ENCODE measurements at places on chromosomes 4 and X.

GRCh38 chr4:70671091-70671490, 4.8 kb upstream of the JCHAIN start:
- DNase-seq, result no peak

DNA sequence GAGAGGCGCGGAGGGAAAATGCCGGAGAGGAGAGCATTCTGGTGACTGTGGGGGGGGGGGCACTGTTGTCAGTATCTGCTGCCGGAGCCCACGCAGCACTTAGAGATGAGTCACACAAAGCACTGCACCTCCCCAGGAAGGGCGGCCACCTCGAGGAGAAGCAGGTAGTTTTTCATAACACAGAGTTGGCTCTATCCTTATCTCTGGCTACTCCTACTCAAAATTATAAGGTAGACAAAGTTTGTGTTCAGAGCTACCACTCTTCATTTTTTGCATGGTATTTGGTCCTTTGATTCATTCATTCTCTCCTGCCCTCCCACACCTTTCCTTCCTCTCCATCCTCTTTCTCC, 76.2 kb upstream of the SCOC start:
- DNase-seq, result no peak

GRCh38 chr4:84058201-84058600, 440.9 kb downstream of the NKX6-1 start:
- DNase-seq, result no peak

GRCh38 chr4:168871632-168872031, 138.4 kb downstream of the CBR4 start:
- DNase-seq, result no peak

DNA sequence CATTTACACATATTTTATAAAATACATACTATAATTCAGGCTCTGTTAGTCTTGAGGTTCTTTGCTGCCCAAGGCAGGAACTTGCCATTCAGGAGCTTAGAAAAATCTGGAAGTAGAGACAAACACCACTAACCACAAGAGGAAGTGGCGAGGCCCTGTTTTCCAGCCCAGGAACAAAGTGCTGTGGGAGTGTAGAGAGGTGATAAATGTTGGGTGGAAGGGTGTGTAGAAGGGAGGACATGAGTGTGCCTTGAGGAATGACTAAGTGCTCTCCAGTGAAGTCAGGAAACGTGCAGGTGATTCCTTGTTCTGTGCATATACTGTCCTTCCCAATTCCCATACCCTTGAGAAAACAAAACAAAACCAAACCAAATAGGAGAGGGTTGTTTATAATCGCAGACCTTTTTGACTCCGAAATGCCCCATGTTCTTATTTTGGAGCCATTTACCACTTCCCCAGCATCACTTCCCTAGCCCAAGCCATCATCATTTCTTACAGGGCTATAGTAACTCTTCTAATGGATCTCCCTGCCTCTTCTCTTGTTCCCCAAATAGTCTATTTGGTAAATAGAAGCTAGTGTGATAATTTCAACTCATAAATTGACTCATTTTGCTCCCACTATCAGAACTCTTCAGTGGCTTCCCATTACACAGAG, 83.2 kb downstream of the GPAT3 start:
- no peak for DNase-seq

GRCh38 chr4:144709793-144710525, 64.0 kb downstream of the HHIP start:
- no peak for DNase-seq

DNA sequence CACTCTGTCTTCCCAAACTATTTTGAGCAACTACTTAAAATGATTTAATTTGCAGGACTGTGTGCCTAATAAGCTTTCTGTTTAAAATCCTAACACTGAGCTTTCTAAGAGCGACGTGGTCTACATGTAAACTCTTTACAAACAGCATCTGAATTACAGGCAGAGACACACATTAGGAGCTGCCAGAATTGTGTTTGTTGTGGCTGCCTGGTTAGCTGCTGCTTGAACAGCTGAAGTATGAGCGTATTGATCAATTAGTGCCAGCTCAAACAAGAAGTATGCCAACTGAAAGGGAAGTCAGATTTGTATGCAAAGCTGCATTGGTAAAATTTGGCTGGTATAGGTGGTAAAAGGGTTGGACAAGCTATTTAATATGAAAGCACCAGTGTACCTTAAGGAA, 384.4 kb downstream of the PCDH7 start:
- DNase-seq, result no peak

- DNase-seq, result peak; percentile 8
These were observed 102.5 kb upstream of the MID1 start for GRCh38 chrX:10722851-10723250.

- DNase-seq, result no peak
These were observed 102.0 kb downstream of the CBR4 start for GRCh38 chr4:168908093-168908492.

DNA sequence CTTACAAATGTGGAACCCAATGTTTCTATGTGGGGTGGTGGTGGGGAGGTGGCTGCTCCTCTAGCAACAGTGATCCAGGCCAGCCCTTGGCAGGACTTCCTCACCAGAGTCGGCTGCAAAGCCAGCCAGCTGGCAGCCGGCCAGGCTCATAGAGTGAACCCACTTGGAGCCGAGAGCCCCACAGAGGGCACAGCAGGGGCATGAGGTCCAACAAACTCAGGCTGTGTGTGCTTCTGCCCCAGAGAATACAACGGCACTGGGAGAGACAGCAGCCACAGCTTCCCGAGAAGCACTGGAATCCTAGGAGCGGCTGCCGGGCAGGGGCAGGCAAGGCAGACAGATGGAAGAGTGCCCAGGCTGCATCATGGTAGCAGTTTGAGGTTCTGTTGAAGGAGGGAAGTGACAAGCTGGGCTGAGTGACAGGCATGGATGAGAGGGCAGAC, 23.5 kb upstream of the SOWAHD start:
- no peak for DNase-seq

DNA sequence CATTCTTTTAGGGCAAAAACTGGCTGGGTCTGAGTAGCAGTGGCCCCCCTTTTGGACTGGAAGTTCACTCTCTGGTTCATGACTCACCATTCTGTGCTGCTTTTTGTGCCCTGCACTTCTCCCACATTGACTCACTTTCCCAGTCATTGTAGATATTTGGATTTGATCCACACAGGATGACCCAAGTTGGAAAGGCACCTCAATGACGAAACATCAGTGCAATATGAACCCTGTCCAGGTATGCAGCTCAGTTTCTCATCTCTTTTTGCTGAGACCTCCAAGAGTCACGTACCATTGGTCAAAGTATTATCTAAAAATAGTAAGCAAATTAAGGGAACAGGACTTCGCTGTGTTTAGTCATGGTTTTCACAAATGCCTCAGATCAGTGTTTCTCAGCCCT, 92.7 kb downstream of the CBLL2 start:
- DNase-seq, result no peak

DNA sequence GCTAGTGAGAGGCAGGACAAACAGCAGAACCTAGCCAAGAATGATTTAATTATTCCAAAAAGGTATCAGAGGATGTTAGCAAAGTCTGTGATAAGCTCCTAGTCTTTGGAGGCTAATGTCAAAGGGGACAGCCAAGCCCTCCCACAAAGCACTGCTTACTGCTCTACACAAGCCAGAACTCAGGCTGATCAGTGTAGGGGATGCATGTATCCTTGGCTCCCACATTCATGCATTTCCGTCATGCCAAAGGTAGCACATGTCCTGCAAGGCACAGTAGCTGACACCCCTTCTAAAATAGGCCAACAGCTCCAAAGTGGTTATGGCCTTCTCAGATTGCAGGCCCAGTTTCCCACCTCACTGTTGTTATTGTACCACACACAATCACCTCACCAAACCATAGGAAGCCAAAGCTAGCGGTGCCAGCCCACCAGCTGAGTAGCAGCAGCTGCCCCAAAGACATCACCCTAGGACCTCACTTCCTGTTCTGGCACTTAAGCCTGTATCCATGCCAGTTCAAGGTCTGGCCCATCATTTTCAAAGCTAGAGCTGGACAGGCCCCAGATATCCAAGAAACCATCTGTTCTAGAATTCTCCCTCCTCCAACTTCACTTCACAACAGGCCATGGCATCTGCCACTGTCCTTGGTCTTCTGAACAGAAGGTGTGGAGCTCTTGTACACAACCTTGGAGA, 40.9 kb downstream of the TSPAN5 start:
- no peak for DNase-seq

DNA sequence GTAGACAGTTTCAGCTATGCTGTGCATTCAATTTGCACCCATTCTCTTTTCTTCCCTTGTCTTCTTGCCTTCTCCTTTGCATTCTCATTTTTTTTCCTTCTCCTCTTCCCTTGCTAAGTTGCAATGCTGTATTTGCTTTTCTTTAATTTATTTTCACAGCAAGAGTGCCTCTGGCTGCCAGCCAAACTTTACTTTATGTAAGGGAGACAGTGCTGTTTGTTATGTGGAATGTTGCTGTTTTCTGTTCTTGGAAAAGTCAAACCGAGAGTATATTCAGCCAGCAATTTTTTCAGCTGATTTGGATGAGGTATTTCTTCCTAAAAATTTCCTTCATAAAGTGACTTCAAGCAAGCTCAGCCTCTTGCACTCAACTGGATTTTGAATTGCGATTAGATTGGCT, 1293.4 kb downstream of the ARAP2 start:
- DNase-seq, result no peak

GRCh38 chr4:180116840-180117239, 2126.4 kb upstream of the TENM3 start:
- DNase-seq, result no peak

- no peak for DNase-seq
These were observed 514.1 kb downstream of the IL15 start for GRCh38 chr4:142150483-142150882.

- DNase-seq, result no peak
These were observed 43.6 kb upstream of the IL1RAPL2 start for GRCh38 chrX:104522386-104522785.

- DNase-seq, result no peak
These were observed 699.1 kb upstream of the AMOT start for GRCh38 chrX:113539599-113540356.

DNA sequence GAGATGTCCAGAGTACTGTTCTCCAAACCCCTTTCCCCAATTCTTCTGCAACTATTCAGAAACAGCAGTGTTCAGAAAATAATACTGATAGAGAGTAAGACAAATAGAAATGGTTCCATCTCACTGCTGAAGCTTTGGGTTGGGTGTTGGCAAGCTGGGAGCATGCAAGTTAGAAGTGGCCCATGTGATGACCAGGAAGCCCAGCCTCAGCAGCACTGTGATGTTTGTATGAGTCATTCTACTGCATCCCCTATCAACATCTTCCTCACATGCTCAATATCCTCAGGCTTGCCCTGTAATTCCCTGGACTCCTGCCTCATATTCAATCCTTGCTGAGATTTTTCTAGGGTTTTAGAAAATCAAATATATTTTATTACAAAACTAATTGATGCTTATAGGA, 96.5 kb downstream of the CHRDL1 start:
- no peak for DNase-seq

DNA sequence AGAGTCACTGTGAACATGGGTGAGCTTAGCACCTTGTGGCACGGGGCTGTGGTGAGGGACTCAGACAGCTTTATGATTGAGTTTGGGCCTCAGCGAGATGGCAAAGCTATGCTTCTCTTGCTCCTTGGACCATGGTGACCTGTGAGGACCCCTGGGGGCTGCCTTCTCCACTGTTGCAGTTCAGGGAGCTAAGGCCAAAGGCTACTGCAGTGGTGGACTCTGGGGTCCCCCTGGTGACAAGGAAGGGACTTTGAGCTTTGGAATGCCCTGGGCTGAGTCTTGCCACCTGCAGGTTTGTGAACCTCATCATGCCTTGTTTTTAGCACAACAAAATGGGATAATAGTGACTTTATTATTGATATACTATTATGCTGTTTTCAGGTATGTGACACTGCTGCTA, 36.5 kb downstream of the TBL1X start:
- DNase-seq, result no peak
